CD4-positive, CD25-positive, alpha-beta regulatory T cell (primary cell): ENCODE measurements at places on chromosomes 7 and 10. TPM values are rescaled to one million over a fixed set of nuclear protein-coding genes. Genes with fewer than 3 reads are reported as not detected.

The HGF gene
- polyA plus RNA-seq: not detected

The IDI2 gene
- polyA plus RNA-seq: not detected

The DNAJC12 gene
- polyA plus RNA-seq: 0.43 TPM

The INA gene
- not detected for polyA plus RNA-seq

The AMPH gene
- polyA plus RNA-seq: not detected
